ENCODE measurements at places on chromosomes 6 and 20.

GRCh38 chr20:60250251-60250650 is 292.0 kb downstream of the CDH26 start:
- DNase-seq, result no peak

DNA sequence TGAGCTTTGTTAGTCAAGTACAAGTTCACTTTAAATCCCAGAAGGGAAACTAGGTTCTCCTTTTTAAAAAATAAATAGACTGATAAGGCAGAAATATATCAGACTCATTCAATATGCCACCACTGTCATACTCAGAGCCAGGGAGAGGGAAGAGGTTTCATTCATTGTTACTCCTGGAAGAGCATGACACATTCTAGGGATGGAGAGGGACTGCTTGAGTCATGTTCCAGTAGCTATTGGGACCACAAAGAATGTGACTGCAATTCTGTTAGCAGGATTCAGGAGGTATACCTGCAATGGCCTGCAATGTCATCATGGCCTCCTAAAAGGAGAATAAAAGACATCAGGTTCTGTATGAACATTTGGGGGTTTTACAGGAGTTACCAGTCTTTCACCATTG is 167.6 kb downstream of the TFAP2B start:
- DNase-seq, result no peak

GRCh38 chr6:108732091-108732870 is 115.9 kb upstream of the ARMC2 start:
- no peak for DNase-seq

DNA sequence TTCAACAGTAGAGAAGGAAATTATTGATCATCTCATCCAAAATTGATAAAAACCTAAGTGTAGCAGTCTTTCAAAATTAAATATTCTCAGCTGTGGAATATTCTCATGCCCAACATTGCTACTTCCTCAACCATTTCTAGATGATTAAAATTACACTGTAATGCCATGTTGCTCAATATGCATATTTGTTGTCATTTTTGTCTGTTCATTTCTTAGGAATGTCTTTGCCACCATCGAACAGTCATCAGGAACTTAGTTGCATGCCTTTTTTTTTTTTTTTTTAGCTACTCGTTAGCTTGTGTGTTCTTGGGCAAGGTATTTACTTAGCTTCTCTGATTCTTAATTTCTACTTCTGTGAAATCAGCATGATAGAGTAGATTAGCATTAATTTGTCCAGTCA is 188.6 kb downstream of the DTNBP1 start:
- DNase-seq, result no peak

DNA sequence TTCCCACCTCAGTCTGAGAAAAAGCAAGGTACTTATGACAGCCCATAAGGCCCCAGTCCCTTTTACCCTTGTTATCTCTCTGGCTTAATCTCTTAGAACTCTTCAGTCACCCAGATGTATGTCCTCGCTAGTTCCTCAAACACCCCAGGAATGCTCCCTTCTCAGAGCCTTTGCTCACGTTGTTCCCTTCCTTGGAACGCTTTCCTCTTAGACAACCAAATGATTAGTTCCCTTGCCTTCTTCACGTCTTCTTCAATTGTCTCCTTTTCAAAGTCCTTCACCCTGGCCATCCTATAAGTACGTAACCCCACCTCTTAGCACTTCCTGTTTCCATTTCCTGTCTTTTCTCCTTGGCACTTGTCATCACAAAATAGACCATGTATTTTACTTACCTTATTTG is 1.1 kb upstream of the APOBEC2 start:
- no peak for DNase-seq

GRCh38 chr20:6057691-6058090 is 3.8 kb upstream of the LRRN4 start:
- DNase-seq, result no peak

DNA sequence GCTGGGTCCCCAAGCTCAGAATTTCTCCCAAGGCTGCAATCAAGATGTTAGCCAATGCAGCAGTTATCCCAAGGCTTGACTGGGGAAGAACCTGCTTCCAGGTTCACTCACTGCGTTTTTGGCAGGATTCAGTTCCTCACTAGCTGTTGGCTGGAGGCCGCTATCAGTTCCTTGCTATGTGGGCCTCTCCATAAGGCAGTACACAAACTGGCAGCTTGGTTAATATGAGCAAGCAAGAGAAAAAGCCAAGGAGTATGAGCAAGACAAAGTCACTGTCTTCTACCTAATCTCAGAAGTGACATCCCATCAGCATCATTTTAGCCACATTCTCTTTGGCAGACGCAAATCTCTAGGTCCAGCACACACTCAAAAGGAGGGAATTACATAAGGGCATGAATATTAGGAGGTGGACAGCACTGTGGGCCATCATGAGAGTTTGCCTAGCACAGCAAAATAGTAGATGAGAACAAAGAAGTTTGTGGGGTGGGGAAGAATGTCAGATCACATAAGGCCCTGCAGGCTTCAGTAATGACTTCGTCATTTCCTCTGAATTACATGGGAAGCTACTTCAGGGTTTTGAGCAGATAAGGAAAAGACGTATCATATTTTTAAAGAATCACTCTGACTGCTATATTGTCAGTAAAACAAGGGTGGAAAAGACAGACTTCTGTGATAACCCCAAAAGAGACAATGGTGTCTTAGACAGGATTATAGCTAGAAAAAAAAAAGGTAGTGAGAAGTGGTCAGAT is 25.5 kb downstream of the LMBRD1 start:
- DNase-seq, result no peak

GRCh38 chr6:25743868-25744267 is 10.7 kb upstream of the SLC17A4 start:
- DNase-seq, result no peak

DNA sequence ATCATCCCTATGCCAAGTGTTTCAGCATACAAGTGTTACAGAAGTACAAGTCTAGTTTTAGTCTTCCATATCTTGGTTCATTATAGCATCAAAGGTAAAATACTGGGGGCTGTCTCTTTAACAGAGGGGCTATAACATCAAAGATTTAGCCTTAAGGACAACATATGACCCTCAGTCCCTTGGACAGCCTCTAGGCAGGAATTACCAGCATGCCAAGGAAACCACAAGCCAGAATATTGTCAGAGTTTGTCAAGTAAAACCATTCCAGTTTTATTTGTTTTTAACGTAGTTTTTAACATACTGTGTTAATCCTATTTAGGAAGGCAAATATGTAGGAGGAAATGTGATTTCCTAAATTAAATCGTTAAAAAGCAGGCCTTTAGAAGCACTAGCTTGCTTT is 18.6 kb downstream of the ZKSCAN8 start:
- no peak for DNase-seq

GRCh38 chr6:130946076-130946475 is 117.0 kb downstream of the EPB41L2 start:
- no peak for DNase-seq

- DNase-seq, result no peak
These were observed 809.3 kb downstream of the HACE1 start for GRCh38 chr6:104050455-104050854.

GRCh38 chr6:143337201-143337949 is 113.1 kb downstream of the ADAT2 start:
- no peak for DNase-seq

DNA sequence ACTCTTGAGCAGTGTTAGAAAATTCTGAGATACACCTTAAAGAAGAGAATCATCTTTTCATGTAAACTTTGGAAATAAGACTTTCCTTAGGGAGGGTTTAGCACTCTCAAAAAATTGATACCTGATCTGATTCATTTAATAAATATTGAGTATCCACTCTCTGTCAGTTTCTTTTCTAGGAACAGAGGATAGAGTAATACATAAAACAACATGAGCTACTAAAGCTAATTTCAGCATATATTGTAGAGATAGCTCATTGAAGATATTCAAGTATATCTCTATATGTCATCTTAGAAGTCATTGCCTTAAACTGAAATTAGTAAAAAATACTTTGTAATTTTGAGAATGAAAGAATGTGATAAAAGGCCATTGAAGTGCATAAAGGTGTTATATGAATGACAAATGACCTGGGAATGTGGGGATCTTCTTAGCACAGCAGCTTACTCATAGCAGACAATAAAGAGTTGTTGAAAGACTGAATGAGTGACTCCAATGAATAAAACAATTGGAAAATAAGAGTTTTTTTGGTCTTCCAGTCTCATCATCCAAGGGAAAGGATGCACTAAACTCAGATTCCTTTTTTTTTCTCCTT is 29.2 kb downstream of the RHAG start:
- no peak for DNase-seq

GRCh38 chr6:108117427-108118358 is 43.2 kb upstream of the OSTM1 start:
- DNase-seq, result no peak

GRCh38 chr20:57130160-57130772 is 136.2 kb downstream of the BMP7 start:
- no peak for DNase-seq
